ENCODE measurements at places on chromosomes 2 and 18.

DNA sequence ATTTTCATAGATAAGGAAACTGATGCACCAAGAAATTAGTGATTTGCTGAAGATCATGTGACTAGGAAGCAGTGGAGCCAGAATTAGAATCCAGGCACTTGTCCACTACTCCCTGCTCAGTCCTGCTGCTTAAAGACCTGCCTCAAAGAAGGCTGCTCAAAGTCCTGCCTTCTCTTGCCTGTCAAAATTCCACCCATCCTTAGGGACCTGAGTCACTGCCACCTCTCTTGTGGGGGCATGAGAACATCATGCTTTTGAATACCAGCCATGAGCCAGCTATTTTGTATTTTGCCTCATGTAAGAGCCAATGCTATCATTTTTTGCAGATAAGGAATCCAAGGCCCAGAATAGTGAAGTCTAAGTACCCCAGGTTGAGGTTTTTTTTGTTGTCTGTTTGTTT is 47.1 kb downstream of the DDX1 start:
- no peak for DNase-seq

DNA sequence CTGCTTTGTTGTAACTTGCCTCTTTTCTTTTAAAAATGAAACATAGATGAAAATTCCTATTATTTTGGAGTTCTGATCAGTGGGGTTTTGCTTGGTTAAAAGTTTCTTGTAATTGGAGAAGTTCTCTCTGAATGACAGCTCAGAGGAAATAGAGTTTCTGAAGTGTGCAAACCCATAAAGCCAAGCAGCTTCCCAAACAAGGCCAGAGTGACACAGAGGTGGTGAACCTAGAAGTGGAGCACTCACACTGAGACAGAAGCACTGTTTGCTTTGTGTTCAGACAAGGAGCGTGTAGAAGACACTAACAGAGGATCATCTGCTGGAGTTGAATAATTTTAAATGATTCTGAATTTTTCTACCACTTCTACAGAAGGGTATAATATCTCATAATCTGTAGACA is 49.2 kb downstream of the FBXO48 start:
- DNase-seq, result no peak

DNA sequence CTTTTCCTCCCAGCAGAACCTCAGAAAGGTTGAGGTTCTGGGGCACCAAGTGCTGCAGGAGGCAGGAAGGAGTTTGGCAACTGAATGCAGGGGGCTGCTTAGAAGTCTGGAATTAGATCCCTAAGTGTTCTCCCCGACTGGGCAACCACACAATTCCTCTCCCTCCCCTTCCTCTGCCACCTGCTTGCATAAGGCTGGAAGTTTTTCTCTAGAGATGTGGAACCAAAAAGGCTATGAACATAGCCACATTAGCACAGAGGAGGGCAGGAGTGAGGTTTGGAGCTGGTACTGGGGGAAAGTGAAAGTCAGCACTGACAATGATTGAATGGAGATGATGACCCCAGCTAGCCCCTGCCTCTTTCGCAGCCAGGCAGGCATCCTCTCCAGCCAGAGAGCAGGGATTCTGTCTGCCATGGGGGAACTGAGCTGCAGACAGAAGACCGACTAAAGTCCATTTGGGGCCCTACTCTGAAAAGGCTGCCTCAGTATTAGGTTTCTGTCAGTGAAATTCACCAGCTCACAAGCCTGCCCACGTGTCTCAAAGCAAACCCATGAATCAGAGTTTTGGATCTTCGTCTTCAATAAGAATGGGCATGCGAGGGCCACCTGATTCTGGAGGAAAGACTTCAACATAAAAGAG is 87.9 kb upstream of the ITGA6 start:
- DNase-seq, result no peak

DNA sequence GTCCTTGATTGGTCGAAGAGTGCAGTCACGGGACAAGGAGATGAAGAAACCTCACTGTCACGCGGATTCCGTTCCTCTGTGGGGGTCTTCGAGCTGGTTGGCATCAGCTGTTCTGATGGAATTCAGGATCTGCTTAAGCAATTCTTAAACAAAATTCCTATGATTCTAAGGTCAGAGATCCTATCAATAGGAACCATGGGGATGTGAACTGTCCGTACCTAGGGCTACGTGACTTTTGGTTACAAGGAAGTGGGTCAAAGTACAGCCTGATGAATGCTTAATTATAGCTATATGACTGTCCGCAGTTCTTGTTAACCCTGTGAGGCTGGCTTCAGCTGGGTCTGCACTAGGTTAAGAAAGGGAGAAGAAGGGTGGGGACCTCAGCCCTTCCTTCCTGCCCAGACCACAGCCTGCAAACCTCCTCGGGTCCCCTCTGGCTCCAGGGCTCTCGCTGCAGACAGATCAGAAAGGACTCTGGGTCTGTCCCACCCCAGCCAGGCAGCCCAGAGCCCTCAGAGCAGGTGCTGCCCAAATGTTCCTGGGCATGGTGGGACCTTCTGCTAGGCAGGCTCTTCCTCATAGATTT is 44.2 kb upstream of the TAF1B start:
- no peak for DNase-seq

DNA sequence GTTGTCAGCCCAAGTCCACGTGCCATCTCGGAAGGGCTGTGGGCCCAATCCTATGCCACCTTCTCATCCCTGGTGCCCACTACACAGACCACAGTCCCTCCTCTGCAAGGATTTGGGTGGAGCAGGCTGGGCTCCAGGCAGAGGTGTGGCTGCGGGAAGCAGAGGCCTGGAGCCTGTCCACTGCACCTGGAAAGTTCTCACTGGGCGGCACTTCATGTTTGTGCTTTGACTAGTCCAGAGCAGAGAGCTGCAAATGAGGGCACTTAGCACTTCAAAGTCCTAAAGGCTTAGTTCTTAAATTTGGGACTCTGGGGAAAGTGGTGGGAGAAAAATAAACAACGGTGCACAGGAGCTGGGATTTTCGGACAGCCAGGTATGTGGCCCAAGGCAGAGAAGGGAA is 308.9 kb upstream of the POU3F3 start:
- DNase-seq, result no peak

DNA sequence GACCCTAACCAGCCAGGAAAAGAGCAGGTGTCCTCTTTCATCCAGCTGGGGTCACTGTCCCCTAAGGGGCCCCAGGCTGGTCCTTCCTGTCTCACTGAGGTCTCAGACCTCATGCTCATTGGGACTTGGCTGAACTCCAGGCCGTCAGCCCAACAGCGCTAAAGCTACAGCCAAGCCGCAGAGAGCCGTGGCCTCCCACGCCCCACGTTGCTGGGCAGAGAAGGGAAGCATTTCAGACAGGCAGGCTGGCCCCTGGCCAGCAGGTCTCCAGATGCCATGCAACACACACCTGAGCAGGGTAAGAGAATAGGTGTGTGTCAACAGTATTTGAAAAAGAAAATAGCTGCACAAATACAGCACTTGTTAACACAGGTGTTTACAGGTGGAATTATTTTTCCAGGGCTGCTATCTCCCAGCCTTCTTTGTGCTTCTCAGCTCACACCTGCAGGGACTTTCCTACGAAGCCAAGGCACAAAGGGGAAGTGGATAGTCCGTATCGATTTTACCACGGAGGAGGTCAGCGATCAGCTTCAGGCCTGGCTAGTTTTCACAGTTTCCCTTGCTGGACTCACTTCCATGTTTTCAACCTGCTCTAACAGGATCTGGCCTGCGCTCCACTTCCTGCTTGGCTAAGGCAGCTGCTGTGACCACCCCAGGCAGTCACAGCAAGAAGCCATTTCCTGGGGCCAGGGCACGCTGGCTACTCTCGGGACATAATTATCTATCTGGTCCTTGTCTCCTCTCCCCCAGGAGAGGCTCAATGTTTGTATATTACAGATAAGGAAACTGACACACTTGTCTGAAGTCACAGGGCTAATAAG is 156.1 kb upstream of the ID2 start:
- no peak for DNase-seq

- DNase-seq, result no peak
Observed at GRCh38 chr2:24080701-24081100, 3.9 kb downstream of the TP53I3 start.

DNA sequence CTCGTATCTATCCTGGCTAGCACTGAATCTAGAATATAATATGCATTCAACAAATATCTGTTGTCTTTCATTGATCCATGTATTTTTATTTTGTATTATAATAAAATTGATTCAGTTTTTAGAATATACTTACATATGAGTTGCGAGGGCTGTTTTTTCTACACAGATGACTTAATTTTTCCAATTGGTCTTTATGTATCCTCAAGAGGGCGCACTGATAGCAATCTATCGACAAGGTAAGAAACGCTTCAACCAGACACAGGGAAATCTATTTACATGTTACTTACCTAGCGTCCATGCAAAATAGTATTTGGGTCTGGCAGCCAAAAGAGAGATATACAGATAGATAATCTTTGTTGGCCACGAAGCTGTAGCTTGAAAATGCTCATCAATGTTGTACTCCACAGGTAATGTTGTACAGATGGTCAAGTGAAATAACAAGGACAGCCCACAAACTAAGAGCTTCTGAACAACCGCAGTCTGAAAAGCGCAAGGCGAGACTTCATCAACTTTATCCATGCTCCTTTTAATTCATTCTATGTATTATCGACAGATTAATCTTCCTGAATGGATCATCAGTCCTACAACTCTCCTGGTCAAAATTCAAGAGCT is 35.5 kb upstream of the KIDINS220 start:
- DNase-seq, result no peak

All from stimulated activated CD8-positive, alpha-beta memory T cell treated with anti-CD3 and anti-CD28 coated beads, Interleukin-4, amount 100 ng/mL, for 1 hour (primary cell).